ENCODE measurements at places on chromosomes 6 and 20.

DNA sequence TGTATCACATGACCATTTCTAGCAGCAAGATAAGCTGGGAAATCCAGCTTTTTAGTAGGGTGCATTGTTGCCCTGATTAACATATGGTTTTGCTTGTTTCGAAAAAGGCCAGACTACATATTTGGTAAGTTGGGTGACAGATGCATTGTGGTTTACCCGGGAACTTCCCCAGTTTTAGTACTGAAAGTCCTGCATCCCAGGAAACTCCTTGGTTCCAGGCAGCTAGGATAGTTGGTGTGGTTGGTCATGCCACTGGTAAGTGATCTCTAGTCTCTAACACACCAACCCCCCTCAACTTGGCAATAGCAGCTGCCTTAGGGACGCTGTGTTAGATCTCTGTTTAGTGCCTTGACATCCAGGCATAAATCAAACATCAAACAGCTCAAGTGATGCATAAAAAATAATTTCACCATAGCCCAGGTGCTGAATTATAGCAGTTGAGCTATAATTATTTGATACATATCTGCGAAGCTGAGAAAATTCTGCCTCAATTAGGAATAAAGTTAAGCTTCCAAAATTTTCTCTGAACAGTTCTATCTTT is 216.5 kb downstream of the TFAP2C start:
- no peak for DNase-seq

- peak; percentile 6 for DNase-seq
These were observed 40.6 kb downstream of the HECA start for GRCh38 chr6:139175389-139175948.

DNA sequence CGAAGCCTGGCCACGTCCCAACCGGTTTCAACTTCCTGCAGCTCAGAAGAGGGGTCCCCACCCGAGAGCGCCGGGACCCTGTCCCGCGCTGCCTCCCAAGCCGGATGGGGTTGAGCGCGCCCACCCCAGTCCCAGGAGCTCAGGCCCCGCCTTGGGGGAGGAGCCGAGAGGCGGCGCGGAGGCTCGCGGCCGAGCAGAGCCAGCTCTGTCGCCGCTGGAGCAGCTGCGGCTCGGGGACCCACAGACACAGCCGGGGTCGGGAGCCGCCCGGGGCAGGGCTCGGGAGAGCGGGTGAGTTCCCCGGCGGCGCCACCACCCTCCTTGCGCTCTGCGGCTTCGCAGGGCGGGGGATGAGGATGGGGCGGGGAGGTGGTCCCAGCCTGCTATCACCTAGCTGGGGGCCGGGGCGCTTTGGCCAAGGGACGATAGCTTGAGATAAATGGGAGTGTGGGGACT is at the start of gene PPP1R16B:
Gene PPP1R16B, plus strand, starts transcription at position 196 of the 456 bp plus-strand sequence. CDS start 30,229 bp downstream, outside the sequence.
- peak; percentile 82 for DNase-seq

GRCh38 chr6:15357782-15358181 is 111.9 kb downstream of the JARID2 start:
- no peak for DNase-seq

DNA sequence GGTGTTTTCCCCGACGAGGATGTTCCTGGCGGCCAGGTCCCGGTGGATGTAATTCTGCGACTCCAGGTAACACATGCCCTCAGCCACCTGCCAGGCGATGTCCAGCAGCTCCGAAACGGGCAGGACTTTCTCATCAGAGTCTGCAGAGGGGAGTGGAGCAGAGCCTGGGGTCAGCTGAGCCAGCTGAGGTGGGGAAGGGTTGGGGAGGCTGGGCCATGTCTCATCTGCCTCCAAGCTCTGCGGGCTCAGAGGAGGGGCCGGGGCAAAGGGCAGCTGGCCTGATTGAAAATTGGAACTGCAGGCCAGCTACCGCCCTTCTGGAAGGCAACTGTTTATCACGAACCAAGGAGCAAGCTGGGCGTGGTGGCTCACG is 6.4 kb downstream of the PTK6 start:
- no peak for DNase-seq

- DNase-seq, result peak; percentile 26
These were observed 61.2 kb downstream of the GFOD1 start for GRCh38 chr6:13425943-13426931.

GRCh38 chr20:58081846-58082245 is 146.6 kb downstream of the ANKRD60 start:
- DNase-seq, result no peak

DNA sequence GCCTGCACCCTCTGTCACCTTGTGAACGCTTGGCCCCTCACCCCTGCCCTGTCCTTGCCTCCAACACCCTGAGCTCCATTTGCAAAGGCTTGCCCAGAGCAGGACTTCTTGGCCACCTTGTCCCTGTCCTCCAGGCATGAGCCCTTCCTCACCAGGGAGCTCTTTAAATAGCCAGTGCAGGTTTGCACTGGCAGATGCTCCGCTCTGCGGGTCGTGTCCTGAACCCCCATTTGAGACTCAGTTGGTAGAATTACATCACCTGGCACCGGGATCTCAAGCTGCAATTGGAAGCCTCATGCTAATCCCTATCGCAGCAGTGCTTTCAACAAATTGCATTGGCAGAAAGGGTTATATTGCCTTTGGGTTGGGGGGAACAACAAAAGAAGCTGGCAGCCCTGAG is 85.9 kb downstream of the TRMT6 start:
- DNase-seq, result no peak

DNA sequence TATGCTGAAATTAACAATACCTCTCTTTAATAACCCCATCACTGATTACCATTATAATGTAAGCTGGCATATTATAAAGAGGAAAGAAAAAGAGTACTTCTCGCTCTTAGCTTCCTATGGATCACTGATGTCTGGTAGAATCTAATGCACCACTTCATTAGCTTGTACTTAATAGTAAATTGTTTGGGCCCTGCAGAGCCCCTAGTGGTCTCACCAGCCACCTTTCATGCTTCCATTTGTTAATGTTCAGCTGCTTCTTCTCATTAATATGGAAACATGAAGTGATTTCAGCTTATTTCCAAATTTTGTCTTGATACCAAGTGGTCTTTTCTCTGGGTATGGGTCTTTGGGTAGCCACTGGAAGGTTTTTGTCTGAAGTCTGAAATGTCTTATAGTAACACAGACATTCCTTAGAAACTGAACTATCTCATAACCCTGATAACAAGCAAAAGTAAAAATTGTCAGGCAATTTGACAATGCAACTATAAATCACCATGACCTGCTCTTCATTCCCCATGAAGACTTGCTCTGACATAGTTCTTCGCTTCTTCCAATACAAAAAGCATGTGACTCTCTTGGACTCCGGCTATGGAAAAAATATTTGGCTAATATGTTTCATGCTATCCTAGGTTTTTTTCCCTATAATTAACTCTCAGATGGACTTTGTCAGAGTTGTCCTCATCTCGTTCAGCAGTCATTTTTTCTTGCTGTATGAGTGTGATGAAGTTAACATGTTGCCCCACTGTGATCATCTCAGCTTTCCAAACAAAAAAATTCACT is 395.8 kb upstream of the MARCKS start:
- no peak for DNase-seq

DNA sequence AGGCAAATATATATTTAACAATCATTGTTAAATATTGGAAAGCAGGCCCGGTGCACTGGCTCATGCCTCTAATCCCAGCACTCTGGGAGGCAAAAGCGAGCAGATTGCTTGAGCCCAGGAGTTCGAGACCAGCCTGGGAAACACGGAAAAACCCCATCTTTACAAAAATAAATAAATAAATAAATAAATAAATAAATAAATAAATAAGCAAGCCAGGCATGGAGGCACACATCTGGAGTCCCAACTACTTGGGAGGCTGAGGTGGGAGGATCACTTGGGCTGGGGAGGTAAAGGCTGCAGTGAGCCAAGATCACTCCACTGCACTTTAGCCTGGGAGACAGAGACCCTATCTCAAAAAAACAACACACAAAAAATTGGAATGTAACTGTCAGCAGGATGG is 53.7 kb downstream of the ZFP64 start:
- no peak for DNase-seq

Data from germinal center (tissue), 1 donor.